Forelimb muscle (tissue), 1 donor: ENCODE measurements at places on chromosomes 2 and 18. TPM values are rescaled to one million over a fixed set of nuclear protein-coding genes. Genes with fewer than 3 reads are reported as not detected.
A peak's percentile ranks its signal among the peaks of the same experiment; 100 is the strongest.

DNA sequence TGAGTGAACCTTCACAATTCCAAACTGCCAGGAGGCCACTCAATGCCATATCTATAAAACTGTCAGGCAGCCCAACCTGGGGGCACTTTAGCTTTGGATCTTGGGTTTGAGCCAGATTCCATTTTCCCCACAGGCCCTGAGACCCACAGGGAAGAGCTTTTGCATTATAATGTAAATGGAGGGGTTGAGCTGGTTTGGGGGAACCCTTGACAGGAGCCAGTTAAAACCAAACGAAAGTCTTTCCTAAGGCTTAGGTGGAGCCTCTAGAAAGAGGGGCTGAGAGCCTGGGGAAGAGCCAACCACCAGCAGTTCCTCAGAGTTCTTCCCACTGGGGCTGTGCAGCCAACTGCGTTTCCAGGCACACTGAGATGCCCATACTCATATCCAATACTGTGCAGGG lies 42.7 kb downstream of the BCL11A start:
- DNase-seq = no peak

DNA sequence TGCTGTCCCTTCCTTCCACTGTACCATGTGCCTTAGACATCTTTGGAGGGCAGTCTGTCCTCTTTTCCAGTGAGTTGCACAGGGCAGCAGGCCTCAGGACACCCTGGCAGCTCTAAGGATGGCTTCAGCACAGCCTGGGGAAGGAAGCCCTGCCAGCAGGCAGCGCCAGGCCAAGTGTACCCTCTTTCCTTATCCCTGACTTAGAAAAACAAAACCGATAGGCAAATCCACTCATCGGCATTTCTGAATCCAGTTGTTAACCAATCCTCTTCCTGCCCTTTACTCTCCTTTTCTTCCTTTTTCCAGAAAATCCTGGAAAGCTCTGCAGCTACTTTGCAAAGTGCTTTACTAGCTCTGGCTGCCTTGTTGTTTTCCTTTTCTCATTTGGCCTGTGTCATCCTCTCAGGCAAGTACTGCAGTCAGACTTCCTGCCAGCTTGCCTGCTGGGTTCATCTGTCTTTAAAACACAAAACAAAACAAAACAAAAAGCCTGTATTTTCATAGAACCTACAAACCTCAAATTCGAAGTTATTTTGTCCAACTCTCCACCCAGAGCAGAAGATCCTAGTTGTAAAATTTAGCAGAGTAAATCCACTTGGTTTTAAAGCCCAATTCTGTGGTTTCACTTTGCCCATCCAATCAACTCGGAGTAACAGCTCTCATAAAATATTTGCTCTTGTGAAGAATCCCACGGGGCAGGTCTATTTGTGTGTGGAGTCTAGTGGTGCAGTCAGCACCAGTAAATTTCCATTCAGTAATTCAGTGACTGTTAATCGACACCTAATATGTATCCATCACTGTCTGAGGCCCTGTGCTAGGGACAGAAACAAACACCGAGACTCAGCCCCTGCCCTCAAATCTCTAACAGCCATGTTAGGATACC lies 45.2 kb downstream of the PCBP1 start:
- peak; percentile 86 for DNase-seq

GRCh38 chr2:59012971-59013370 lies 771.8 kb upstream of the FANCL start:
- no peak for DNase-seq

DNA sequence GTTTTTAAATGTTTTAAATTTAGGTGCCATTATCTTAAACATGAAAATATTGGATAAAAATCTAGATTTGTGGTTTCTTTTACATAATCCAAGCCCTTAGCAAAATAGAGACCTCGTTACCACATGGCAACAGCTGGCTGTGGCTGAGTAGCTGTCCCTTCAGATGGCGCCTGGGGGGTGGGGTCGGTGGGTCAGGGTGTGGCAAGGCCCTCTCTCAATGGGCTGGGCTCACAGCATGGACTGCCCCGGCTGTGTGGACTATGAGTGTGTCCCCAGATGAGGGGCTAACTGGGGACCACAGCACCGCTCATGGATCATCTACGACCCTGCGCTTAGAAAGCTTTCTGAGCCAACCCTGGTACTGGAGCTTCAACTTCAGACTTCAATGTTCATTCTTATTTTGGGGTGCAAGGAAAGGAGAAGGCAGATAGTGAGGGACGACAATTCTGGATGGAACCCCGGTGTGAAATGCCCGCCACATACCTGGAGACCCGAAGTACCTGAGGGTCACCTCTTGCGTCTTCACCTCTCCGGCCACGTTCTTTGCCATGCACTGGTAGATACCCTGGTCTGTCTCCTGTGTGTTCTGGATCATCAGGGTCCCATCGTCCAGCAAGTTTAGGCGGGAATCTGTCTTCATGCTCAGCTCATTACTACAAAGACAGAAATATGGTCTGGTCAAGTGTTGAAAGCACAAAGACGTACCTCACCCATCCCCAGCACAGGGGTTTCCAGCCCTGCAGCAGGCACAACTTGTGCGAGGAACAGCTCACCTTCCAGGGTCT lies 71.0 kb downstream of the PXDN start:
- no peak for DNase-seq

GRCh38 chr18:49127471-49128190 lies 176.9 kb upstream of the SMAD7 start:
- peak; percentile 48 for DNase-seq

GRCh38 chr2:39728941-39729351 lies 50.1 kb downstream of the THUMPD2 start:
- DNase-seq = no peak

GRCh38 chr18:22108674-22109073 lies 60.7 kb upstream of the GATA6 start:
- DNase-seq = no peak

GRCh38 chr2:27083410-27084296 lies 2.9 kb upstream of the KHK start:
- no peak for DNase-seq

DNA sequence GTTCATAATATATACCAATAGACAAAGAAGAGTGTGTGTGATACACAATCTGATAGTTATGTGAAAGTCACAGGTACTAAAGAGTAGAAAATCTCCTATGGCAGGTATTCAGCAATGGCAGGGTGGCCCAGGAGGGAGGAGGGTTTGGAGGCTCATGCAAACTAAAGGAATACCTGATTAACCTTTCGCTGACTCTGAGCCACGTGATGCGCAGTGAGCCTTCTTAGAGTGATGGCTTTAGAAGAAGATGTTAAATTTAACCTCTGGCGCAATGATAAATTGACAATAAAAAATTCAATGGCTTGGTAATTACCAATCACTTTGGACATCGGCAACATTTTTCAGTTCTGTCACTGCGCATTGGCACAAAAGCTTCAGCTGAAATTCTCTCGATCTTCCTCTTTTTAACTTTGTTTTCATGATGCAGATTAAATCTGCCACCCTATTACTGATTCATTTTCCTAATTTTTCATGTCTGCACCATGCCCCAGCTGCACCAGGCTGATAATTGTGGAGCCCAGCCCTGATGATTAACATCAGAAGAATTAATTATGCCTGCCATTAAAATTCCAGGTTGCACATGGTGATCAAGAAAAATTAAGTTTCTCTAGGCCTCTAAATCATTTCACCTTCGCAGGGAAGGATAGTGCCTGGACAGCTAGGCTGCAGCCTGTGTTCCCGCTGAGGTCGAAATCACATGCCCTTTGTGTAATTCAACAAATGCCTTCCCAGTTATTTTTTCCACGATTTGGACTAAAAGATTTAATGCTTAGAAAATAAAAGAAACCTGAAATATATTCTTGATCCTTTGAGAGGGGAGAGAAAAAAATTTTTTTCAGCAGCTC lies 250.6 kb upstream of the HNRNPA3 start:
- DNase-seq = no peak

DNA sequence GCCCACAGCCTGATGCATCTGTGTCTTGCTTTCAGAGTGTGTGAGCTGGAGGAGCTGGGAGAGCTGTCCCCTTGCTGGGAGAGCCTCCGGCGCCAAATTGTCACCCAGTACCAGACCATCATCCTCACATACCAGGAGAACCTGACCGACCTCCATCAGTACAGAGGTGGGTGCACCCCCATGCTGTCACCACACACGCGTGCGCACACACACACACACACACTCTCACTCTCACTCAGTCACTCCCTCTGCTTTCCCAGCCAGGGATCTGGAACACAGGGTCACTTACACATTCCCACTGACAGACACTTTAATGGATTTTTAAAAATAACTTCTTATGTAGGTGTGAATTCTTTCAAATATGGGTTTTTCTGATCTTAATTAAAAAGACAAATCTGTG lies 64.5 kb downstream of the COA5 start:
- no peak for DNase-seq

GRCh38 chr2:23420840-23421476 lies 36.0 kb downstream of the KLHL29 start:
- DNase-seq = no peak

- no peak for DNase-seq
Observed at GRCh38 chr2:148992448-148992847, 46.1 kb upstream of the LYPD6B start.

- no peak for DNase-seq
Observed at GRCh38 chr2:96540136-96540535, 3.6 kb downstream of the ARID5A start.

GRCh38 chr2:195051401-195051800 lies 605.6 kb upstream of the SLC39A10 start:
- no peak for DNase-seq

- DNase-seq = no peak
Observed at GRCh38 chr2:132392879-132393278, 23.7 kb upstream of the GPR39 start.

DNA sequence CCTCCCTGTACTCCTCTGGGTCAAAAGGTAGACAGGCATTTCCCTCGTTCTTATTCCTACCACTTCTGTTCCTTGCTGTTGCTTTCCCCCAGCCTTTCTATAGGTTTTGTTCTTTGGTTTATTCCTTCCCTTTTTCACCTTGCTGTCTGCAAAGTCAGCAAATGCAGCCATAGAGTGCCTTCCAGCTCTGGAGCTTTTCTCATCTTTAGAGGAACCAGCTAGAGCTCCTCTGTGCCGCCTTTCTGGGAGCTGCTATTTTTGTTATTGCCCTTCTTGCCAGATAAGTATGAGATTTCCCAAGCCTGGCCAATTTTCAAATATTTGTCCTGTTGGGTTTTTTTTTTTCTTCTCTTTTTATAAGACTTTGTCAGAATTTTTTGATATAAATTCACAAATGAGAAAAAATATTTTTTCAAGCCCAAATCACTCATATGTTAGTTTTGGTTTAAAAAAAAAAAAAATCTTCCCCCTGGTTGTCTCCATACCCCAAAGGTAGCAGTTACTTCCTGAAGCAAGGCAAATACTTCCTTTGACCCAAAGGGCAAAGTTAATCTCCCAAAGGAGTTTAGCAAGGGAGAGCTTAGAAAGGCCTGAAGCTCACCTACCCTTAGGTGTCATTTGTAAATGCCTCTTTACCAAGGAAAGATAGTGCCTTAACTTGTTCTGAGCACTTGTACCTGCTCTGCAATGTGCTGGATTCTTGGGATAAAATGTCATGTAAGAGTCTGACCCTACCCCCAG lies 5.1 kb upstream of the TTC27 start:
- DNase-seq = no peak

DNA sequence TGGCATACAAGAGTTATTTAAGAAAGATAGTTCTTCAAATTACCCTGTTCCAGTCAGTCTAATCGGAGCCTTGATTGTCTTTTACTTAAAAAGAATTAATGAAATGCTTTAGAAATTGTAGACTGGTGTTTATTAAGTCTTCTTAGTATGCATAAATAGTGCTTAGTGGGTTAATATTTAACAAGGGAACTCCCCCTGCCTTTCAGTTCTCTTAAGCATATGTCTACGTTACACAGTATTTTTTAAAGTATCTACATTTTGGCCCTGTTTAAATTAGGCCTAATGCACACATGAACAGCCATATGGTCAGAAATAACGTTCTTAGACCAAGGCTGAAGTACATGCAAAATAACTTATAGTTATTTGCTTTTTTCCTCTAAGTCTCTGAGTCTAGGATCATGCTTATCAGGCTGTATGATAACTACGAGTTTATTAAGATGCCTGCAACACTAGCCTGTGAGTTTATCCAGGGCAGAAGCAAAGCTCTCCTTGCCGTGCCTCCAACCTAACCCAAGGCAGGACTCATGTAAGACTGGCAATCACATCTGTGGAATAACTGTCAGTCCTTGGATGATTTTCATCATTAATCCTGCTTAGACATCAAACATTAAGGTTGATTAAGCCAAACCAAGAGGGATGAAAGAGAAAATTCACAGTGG lies 6.7 kb downstream of the BCL2 start:
- DNase-seq = no peak

DNA sequence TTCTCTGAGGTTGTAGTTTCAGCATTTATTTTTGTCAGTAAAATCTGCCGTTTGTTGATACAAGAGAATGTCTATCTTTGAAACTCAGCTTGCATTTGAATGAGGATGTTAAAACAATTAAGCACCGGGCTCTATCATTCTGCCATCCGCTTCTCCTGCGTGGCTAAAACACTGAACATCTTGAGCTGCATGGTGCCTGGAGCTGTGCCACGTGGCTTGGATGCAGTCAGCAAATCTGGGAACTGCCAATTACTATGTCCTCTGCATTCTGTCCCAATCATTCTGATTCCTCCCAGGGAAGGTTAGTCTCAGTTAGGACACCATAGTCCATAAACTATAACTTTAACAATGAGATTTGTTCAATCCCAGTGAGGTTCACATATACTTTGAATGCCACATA lies 598.4 kb downstream of the FBXO15 start:
- no peak for DNase-seq

GRCh38 chr2:96693286-96694200 lies 46.3 kb downstream of the LMAN2L start:
- DNase-seq = no peak

- DNase-seq = no peak
Observed at GRCh38 chr2:235303499-235304291, 190.1 kb upstream of the AGAP1 start.

- no peak for DNase-seq
Observed at GRCh38 chr2:181399027-181399426, 58.2 kb upstream of the ITGA4 start.

DNA sequence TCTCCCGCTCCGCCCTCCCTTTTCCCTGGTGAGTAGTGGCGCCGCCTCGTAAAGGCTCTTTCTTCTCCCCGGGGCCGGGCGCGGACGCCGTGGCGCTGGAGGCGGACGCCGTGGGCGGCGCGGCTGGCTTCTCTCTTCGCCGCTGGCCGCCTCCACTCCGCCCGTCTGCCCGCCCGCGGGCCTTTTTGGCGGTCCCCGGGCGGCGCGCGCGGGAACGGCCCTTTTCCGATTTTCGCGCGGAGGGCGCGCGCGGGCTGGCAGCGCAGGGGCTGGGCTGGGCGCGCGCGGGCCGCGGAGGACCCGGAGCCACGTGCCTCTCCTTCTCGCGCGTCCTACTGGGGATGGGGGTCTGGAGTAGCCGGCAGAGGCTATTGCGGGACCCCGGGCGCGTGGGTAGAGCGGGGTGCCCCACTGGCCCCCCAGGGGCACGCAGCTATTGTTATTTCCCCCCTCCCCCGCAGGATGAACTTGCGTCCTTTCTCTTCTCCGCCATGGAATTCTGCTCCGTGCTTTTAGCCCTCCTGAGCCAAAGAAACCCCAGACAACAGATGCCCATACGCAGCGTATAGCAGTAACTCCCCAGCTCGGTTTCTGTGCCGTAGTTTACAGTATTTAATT lies 472 bp downstream of the SLC20A1 start:
- no peak for DNase-seq

CPLX4 gene
- not detected for polyA plus RNA-seq

TMEM163 gene
- polyA plus RNA-seq = 0.86 TPM

MDH1B gene
- polyA plus RNA-seq = 0.18 TPM

AOX1 gene
- polyA plus RNA-seq = 0.67 TPM

EPAS1 gene
- 29.6 TPM for polyA plus RNA-seq

ACKR3 gene
- 24.9 TPM for polyA plus RNA-seq

ST8SIA5 gene
- polyA plus RNA-seq = 7.5 TPM

LYG2 gene
- polyA plus RNA-seq = 0.22 TPM
